ENCODE measurements at places on chromosomes 2 and 18.
A peak's percentile ranks its signal among the peaks of the same experiment; 100 is the strongest.

DNA sequence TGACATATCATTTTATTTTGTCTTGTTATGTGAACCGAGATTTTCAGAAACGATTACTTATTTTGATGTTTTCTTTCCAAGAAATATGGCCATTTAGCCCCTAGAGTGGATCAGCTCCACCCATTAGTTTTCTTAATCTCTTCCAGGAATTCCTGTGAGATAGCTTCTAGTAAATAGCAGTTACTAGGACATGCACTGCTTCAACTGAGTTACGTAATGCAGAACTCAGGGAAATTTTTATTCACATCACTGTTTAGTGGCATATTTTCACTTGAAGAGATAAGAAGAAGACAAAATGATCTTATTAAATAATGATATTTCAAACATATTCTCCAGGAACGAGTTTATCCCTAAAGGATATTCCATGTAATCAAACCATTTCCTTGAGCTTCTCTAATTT lies 573.5 kb upstream of the CNTNAP5 start:
- no peak for DNase-seq

DNA sequence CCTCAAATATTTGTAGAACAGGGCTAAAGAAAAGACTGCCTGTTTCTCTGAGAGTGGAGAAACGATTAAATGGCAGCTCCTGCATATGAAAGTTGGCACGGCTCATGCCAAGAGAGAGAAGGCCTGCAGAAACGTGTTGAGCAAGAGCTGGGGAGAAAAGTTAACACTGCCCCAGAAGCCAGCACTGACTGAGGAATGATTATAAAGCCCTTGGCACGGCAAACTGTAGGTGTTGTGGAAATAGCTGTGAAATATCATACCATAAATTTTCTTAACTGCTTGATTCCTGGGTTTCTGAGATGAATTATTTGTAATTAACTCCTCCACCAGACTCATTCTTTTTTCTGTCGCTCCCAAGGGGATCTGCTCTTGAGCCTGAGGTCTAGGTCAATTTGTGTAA lies 4.3 kb downstream of the FRZB start:
- no peak for DNase-seq

GRCh38 chr2:204436230-204436629 lies 109.0 kb upstream of the PARD3B start:
- DNase-seq = no peak

GRCh38 chr18:67553437-67553836 lies 36.9 kb upstream of the DSEL start:
- DNase-seq = no peak

DNA sequence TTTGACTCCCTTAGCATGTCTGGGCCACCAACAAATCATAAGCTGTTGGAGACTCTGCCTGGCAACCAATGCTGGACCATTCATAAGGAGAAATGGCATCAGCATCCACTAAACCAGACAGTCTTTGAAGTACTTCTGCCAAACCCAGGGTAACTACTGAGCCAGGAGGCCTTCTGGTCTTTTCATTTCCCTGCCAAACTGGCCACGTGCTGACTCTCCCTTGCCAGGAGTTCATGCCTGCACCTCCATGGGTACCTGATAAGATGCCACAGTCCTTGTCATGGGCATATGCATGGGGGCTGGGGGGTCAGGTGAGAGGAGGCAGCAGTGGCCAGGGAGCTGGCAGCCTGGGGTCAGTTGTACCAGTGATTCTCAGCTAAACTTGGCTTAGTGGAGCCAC lies 34.2 kb upstream of the DAPL1 start:
- DNase-seq = peak; percentile 63

DNA sequence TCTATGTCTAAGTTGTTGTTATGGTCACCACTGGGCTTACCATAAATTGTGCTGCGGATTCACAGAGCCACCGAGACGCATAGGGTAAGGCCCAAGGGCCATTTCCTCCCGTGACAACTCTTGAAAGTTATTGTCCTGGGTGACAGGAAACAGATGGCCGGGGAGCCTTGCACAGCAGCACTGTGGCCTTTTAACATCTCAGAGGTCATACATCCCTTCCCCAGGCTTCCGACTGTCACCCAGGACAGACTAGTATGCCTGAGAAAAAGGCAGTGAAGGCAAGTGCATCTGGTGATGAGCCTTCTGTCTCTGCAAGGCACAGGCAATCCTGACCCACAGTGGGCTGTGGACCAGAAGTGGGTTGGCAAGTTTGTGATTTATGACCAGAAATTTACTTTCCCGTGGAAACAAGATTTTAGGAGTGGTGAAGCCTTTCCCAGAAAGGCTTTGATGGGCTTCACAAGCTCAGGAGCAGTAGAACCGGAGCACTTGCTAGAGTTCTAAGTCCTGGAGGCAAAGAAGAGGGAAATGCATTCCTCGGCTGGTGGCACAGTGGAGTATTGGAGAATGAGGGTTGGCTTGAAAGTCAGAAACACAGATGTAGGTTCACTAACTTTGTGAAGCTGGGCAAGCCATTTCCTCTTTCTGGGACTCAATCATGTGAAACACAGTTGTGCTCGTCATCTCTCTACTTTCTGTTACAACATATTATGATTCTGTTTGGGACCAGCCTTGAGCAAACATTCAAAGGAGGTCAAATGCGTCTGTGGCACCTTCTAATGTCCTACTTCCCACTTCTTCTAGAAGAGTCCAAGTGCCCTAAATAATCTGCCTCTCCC lies 2.0 kb upstream of the CAPN14 start:
- DNase-seq = peak; percentile 38

GRCh38 chr2:146246736-146247523 lies 1597.9 kb upstream of the ACVR2A start:
- DNase-seq = no peak

DNA sequence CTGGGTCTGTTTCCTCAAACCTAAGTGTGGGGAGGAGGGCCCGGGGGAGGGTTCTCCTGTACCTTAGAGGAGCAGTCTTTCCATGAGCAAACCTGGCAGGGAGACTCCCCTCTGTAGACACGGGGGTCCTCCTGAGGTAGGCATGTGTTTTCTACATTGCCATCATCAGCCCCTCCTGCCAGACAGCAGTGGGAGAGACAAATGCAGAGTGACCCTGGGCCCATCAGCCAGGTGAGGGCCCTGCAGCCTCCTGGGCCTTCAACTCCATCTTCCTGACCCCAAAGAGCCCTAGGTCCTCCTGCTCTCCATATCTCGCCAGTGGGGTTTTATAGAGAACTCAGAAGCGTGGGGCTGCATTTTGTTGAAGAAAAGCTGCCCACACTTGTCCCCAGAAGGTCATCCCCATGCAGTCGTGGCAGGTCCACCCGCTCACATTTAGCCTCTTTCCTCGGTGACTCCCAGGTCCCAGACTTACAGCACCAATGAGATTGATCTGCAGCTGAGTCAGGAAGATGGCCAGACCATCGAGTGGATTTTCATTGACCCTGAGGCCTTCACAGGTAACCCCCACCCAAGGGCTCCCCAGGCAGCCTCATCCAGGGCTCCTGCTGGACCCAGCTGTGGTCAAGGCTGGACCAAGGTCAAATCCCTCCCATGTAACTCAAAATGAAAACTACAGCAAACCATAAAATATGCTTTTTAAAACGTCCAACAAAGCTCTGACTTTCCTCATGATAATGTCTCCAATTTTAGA lies 2.6 kb downstream of the CHRNG start:
- no peak for DNase-seq

DNA sequence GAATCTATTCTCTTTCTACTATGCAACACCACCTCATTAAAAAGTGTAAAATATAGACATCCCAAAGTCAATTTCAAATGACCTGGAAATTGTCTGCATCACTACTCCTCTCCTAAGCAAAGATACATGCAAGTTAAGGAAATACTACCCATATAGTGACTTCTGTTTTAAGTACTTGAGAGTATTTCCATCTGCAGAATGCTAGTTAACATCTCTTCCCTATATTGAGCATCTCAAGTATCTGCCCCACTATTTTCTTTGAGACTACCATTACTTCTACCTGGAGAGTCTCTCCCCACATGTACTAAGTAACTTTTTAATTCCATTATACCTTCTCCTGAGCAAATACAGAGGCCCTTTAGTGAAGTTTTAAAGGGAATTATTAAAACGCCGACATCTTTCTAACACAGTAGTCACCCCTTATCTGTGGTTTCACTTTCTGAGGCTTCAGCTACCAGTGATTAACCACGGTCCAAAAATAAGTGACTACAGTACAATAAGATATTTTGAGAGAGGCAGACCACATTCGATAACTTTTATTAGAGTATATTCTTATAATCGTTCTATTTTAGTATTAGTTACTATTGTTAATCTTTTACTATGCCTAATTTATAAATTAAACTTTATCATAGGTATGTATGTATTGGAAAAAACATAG lies 21.8 kb downstream of the CWC22 start:
- DNase-seq = no peak

DNA sequence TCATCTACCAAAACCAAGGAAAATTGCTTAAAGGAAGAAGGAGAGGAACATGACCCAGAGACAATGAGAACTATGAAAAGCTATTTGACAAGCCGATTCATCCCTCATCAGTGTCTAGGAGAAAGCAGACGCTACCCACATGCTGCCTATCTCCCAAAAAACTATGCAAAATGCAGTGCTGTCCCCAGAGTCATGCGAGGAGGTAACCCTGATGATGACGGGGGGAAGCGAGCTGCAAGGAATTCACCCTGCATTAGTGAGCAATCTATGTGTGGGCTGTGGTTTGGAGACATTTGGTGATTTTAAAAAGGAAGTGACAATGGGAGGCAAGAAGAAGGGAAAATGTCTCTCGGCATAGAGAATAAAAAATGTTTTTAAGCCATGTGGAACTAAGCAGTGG lies 472.7 kb downstream of the CMPK2 start:
- no peak for DNase-seq

DNA sequence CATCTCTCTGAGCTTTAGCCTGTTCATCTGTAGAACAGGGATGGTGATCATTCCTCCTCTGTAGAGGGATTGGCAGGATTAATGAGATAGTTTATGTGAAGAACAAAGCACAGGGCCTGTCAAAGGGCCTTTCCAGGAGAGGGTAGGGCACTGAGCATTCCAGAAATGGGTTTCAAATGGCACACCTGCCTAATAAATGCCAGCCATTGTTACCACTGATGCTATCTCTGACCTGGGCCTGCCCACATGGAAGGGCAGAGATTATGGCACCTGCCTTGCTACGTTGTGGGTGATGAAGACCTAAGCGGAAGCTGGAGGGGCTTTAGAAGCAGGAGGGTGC lies 31.0 kb upstream of the GMPPA start:
- DNase-seq = no peak

DNA sequence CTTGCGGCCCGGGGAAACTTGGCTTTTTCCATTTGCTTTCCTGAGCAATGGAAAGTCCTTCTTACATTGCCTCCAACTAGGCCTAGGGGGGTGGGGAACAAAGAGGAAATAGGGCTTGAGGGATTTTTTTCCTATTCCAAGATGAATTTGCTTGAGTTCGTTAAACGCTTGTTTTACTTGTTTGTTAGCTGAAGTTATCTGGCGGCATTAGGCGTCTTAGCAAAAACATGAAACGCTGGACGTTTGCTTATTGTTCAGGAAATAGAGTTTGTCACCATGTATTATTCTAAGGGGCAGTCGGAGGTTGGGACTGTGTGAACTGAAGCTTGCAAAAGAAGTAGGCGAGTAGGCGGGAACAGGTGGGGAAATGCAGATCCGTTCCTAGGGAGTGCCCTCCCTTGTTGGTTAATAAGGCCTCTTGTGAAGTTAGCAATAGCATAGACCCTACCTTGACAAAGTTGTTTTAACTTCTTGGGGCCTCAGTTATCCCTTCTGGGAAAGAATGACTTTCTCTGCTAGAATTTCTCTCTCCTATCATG lies 1.9 kb downstream of the CABLES1 start:
- DNase-seq = no peak

DNA sequence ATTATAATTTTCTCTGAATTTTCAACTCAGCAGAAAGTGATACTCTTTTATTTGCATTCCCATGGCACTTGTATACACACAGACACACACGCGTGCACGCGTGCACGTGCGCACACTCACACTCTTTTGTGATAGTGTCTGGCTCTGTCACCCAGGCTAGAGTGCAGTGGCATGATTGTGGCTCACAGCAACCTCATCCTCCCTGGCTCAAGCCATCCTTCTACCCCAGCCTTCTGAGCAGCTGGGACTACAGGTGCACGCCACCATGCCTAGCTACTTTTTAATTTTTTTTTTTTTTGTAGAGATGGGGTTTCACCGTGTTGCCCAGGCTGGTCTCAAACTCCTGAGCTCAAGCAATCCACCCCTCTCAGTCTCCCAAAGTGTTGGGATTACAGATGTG lies 123.2 kb downstream of the MC4R start:
- no peak for DNase-seq

DNA sequence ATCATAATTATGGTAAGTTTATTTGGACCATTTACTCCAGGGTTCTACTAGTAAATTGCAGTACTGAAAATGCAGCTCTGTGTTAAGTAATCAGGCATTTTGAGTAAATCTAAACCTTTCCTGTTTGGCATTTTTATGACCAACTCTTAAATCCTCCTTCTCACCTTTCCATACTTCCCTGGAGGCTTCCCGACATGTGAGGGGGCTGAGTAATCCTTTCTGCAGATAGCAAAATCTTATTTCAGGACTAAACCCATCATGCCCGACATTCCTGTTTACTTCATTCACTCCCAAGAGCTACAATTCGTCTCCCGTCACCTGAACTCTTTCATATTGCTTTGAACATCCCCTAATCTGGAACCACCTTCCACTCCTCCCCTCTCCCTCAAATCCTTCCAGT lies 296.6 kb downstream of the IKZF2 start:
- no peak for DNase-seq

GRCh38 chr2:139386401-139386800 lies 606.2 kb upstream of the NXPH2 start:
- no peak for DNase-seq

DNA sequence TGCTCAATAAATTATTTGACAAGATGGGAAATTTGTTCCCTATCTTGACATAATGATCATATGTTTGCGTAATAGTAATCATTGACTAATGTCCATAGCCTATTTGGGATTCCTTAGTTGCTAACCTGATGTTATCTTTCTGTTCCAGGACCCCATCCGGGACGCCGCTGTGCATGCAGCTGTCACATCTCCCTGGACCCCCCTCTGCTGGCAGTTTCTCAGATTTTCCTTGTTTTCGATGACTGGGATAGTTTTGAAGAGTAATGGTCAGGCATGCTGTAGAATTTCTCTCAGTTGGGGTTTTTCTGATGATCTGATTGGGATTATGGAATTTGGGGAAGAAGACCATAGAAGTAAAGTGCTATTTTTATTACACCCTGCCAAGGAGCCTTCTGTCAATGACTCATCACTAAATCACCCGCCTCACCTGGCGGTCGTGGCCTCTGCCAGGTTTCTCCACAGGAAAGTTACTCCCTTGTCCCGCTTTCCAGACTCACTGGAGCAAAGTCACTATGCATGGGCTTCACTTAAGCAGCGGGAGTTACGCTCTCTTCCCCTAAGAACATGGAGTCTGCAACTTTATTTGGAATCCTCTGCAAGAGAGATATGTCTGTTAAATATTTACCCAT lies 19.9 kb upstream of the TMEM18 start:
- no peak for DNase-seq

Measured in left ventricle myocardium superior (tissue), 1 donor.